Diencephalon (tissue), 1 donor: ENCODE measurements at places on chromosomes 11 and 22. TPM values are rescaled to one million over a fixed set of nuclear protein-coding genes. Genes with fewer than 3 reads are reported as not detected.

GDPD4 gene
- not detected for total RNA-seq

BDNF gene
- total RNA-seq = 12.0 TPM

PAFAH1B2 gene
- total RNA-seq = 276 TPM

RASSF10 gene
- 10.8 TPM for total RNA-seq

TRIM51 gene
- total RNA-seq = not detected

ALDH3B2 gene
- total RNA-seq = not detected

CCDC87 gene
- total RNA-seq = 1.2 TPM

ADM2 gene
- total RNA-seq = not detected

KIAA1671 gene
- total RNA-seq = 13.1 TPM

TRIM48 gene
- not detected for total RNA-seq
